Naive thymus-derived CD8-positive, alpha-beta T cell (primary cell): ENCODE measurements at places on chromosomes 1 and 21.

DNA sequence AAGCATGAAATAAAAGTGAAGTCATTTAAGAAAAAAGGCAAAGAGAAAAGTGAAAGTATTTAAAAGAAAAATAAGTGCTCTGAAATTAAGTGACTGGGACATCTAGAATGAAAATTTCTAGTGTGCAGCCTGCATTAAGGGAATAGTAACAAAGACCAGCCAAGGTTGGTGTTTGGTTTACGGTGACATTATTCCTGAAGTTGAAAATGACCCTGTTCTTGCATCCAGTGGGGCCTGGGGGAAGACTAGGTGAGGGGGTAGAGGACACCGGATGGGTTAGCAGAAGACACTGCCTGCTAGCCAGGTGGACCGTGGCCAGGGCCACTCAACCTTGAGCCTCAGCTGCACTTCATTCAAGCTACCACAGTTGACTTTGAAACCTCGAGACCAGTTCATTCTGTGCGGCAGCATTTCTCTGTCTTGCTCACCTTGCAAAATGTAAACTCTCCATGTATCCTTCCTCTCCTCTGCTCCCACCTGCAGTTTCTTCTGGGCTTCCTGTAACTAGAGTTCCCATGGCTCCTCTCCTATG lies 14.3 kb upstream of the KCNK1 start:
- no peak for DNase-seq

- DNase-seq = no peak
Measured at GRCh38 chr21:45223236-45224185, 64.2 kb downstream of the POFUT2 start.

- DNase-seq = no peak
Measured at GRCh38 chr1:54557671-54558355, 9.8 kb downstream of the ACOT11 start.

GRCh38 chr1:48697066-48697707 lies 79.5 kb downstream of the BEND5 start:
- peak; percentile 23 for DNase-seq

GRCh38 chr21:22235866-22236590 lies 1237.8 kb downstream of the NCAM2 start:
- DNase-seq = no peak

GRCh38 chr21:43740497-43741156 lies 21.7 kb downstream of the PDXK start:
- no peak for DNase-seq

DNA sequence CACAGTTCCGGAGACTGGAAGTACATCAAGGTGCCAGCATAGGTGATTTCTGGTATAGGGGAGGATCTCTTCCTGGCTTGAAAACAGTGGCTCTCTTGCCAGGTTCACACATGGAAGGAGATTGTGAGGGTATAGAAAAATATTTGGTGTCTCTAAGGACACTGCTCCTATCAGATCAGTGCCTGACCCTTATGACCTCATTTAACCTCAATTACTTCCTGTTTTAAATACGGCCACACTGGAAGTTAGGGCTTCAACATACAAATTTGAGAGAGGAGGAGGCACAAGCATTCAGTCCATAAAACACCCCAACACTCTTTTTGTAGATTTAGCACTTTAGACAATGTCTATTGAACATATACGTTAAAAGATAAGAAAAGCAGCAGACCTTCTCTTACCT lies 37.0 kb downstream of the COL6A1 start:
- no peak for DNase-seq

DNA sequence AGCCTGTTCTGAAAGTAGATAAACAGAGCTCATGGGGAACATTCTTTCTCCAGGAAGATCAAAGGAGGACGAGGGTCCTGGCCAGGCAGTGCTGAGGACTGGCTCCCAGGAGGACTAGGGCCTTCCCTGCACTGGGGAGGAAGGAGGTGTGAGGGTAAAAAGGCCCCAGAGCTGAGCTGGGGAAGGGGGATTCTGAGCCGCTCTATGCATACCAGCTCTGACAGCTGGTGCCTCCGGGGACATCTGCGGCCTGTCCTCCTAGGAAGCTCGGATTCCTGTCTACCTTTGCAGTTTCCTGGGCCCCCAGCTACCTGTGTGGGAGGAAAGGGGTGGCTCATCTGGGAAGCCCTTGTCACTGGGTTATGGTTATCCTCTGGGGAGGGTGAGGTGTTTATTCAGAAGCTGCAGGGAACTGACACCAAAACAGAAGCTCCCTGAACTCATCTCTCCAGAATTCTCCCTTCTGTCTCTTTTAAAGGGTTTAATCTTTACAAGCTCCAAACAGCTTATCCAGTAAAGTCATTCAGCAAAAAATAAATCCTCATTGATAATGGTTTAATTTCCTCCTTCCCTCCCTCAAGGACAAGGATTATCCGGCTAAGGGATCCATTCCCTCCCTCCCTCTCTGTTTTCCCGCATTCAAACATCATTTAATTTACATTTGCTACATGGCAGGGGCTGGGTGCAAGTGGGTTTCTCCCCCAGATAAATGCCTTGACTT lies 31.0 kb downstream of the NENF start:
- no peak for DNase-seq

GRCh38 chr1:244751271-244751895 lies 84.1 kb upstream of the COX20 start:
- DNase-seq = no peak

DNA sequence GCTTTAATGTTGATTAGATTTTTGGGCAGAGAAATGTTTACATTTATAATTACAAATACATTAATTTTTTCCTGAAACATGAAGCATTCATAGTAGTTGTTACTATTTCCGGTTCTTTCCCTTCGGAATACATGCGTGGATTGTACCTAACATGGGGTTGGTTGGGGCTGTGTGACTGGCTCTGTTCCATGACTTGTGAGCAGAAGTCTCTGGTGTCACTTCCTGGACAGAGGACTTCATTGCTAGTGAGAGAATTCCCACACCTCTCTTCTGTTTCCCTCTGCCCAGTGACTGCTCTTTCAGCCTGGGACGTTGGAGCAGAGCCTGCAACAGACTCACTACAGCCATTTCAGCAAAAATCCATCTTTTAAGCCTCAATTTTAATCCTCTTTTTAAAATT lies 231.4 kb downstream of the GRIK1 start:
- no peak for DNase-seq

DNA sequence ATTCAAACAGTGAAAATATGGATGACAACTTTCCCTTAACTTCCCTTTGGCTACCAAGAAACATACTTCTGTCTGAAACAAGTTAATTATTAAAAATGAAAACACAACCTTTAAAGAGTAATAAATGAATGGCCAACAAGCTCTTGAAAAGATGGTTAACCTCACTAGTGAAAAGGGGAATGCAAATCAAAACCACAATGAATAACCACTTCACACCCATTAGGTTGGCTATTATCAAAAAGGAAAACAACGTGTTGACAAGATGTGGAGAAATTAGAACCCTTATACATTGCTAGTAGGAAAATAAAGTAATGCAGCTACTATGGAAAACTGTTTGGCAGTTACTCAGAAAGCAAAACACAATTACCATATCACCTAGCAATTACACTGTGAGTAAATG lies 14.1 kb downstream of the COP1 start:
- DNase-seq = no peak

DNA sequence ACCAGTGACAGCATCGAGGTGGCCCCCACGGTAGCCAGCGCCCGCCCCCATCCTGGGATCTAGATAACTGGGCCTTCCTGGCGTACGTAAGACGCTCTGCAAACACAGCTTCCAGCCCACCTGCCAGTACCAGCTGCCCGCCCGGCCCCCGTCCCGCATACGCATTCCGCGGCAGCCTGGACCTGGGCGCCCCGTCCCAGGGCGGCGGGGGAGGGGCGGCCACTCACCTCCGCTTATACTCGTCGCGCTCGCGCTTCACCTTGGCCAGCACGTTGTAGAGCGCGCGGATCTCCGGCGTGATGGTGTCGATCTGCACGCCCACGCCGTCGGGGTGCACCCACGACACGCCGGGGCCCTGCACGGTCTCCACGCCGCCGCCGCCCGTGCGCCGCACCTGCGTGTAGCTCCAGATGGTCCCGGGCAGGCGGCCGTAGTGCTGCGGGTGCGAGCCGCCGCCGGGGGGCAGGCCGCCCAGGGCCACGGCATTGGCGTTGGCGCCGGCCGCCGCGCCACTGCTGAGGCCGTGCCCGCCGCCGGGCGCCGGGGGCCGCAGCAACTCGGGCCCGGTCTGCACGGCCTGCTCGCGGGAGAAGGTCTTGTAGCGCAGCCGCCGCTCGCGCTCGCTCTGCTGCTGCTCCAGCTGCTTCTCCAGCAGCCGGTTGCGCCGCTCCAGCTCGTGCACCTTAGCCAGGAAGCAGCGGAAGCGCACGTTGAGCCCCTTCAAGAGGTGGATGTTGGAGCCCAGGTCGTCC lies 859 bp downstream of the IFFO2 start:
- peak; percentile 37 for DNase-seq

GRCh38 chr1:185998391-185998790 lies 264.2 kb downstream of the HMCN1 start:
- DNase-seq = no peak

DNA sequence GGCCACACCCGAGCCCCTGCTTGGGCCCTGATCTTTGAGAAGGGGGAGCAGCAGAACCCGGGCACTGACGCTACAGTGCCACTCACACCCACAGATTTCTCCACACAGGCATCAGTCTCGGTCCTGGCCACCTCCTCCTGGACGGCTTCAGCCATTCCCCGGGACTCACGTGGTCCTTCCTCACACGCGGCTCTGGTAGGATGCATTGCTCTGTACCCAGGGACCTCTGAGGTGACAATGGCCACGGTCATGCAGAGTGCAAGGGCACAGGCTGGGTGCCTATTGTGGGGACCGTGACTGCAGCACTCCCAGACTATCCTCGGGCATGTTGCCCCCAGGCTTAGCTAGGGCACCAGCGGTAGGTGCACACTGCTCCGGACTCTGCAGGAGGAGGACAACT lies 11.8 kb upstream of the ZNF670 start:
- no peak for DNase-seq

GRCh38 chr1:180116964-180117763 lies 37.5 kb upstream of the QSOX1 start:
- DNase-seq = no peak

DNA sequence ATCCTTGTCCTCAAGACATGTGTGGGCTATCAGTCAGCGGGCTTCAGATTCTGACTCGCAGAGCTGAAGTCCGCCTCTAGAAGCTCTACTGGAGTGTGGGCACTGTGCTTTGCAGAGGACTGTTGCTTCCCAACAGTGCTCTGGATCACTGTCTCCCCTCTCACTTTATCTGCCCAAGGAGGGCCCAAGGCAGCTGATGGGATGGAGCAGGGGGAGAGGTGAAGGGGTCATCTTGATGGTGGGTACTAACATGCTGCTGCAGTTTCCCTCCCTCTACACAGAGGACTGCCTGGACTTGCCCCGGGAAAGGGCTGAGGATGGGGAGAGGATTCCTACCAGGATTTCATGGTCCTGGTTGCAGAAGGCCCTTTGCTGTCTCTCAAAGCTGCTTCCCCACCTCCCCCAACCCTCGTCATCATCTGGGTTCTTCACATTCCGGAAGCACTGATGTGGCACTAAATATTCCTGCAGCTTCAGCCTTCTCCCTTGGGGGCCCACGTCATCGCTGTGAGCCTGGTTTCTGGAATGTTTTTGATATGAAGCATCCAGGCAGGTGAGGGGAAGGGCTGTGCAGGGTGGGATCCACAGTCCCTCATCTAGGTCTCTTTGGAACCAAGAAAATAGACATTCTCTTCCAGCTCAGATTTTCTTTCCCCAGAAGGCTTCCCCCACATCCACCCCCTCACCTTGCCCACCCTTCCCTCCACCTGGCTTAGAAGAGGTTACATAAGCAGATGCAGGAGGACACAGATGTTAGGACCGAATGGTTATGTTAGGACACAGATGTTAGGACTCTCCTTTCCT lies 23.2 kb downstream of the NUAK2 start:
- DNase-seq = no peak

GRCh38 chr1:240765732-240766363 lies 153.9 kb upstream of the GREM2 start:
- no peak for DNase-seq

GRCh38 chr21:36065497-36066036 lies 4.3 kb upstream of the CBR1 start:
- DNase-seq = no peak

DNA sequence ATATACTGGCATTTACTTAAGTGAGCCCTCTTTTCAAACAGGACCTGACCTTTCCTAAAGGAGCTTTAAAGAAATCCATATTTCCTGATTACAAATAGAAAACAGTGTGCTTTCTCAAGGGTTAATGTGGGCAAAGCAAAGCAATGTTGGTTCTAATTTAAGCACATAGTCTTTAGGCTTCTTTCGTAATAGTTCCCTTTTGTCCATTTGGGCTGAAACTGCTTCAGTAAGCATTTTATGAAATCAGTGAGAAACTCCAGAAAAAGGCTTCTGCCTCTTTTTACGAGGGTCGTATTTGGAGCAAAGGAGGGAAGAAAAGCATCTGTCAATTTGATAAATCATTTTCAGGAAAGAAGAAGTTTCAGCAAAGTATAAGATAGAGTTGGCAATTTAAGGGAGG lies 331.2 kb downstream of the KIF26B start:
- DNase-seq = no peak

DNA sequence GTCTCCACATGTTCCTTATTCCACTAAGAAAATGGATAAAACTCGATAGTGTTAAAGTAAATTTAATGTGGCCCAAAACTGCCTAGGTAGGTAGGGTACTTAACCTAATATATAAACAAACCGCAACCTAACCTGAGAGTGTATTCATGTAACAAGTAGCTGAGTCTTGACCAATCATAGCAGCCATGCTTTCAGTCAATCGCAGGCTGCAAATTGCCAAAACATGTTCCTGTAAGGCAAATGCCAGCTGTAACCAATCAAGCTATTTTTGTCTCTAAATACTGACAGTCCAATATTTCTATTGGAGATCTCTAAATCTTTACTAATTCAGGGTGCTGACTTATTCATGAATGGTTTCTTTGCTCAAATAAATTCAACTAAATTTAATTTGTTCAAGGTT lies 3.1 kb upstream of the HMGCS2 start:
- no peak for DNase-seq

GRCh38 chr1:184513421-184513820 lies 126.6 kb downstream of the C1orf21 start:
- no peak for DNase-seq

DNA sequence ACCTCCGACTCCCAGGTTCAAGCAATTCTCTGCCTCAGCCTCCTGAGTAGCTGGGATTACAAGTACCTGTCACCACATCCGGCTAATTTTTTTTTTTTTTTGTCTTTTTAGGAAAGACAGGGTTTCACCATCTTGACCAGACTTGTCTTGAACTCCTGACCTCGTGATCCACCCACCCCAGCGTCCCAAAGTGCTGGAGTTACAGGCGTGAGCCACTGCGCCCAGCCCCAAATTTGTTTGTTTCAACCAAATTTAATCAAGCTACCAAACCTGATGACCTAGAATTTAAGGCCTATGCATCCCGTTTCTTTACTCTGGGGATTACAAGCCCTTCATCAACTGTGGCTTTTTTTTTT lies 58.3 kb upstream of the TBX15 start:
- no peak for DNase-seq

DNA sequence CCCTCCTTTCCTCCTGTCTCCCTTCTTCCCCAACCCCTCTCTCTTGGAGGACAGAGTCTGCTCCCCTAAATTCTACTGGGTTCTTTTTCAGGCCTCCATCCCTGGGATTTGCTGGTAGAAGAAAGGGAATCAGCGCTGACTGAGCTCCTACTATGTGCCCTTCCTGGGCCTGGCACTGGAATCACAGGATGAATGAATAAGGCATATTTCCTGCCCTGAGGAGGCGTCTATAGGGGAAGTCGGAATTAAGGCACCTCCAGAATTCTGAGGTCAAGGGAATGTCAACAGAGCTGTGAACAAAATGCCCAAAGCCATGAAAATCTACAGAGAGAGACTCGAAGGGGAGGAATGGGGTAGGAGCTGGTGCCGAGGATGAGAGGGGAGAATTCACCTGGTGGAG lies 17.4 kb upstream of the BTG2 start:
- no peak for DNase-seq
